ENCODE measurements at places on chromosomes 5 and 9.

DNA sequence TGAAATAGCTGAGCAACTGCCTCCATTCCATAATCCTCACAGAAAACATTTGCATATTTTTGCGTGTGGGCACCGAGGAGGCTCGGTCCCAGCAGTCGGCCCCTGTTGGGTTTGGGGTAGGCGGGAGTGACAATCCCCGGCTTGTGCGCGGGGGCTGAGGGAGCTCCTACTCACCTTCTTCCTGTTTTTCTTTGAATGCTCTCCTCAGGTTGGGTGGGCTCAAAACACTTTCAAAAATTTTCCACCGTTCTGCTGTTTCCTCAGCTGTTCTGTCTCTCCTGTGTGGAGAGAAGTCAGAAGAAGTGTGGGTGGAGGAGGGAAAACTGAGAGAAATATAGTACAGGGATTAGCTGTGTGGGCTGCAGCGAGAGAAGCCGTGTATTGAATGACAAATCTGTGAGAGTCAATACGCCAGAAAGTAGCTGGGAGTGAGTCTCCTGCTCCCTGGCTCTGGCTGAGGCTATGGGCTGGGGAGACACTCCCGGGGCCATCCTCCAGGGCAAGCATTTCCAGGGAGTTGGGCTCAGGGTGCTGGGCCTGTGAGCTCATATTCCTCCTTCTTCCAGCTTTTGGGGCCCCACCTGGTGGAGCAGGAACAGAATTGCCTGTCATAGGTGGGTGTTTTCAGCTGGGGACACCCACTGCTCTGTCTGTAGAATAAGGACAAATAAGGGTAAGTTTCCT is 84.7 kb downstream of the CMYA5 start:
- no peak for DNase-seq

DNA sequence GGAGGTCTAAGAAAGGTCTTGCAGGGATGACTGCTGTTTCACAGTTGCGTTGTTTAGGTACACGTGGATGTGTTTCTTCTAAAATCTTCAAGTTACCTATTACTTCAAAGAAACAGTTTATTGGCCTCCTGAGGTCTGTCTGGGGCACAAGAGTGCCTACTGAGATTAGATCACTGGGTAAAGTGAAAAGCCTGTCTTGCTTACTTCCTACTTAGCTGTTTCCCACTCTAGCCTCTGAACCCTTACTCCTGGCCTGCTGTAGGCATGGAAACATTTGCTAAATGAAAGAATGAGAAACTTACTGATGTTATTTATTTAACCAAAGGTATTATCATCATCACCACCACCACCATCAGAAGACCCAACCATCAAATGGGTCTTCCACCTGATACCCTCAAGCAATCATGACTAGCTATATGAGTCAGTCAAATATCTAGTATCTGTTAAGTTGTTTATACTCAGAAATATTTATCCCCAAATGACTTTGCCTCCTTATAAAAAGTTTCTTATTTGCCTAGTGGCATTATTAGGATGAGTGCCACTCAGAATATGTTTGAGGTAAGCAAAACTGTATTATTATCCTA is 92.5 kb downstream of the ELAVL2 start:
- DNase-seq = no peak

DNA sequence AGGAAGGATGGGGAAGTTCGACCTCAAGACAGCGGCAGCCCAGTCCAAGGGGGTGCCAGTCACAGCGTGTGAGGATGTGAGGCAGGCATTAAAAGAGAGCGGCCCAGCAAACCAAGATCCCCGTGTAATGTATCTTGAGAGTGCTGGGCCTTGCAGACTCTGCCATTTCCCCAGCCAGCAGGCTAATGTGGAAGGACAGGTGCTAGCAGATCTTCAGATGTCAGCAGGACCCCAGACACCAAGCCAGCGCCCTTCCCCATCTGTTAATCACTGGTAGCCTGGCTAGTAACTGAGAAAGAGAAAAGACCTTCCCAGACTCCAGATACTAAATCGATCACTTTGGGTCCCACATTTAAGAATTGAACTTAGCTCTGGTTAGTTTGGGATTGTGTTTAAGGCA is 62.2 kb downstream of the NTRK2 start:
- DNase-seq = no peak

DNA sequence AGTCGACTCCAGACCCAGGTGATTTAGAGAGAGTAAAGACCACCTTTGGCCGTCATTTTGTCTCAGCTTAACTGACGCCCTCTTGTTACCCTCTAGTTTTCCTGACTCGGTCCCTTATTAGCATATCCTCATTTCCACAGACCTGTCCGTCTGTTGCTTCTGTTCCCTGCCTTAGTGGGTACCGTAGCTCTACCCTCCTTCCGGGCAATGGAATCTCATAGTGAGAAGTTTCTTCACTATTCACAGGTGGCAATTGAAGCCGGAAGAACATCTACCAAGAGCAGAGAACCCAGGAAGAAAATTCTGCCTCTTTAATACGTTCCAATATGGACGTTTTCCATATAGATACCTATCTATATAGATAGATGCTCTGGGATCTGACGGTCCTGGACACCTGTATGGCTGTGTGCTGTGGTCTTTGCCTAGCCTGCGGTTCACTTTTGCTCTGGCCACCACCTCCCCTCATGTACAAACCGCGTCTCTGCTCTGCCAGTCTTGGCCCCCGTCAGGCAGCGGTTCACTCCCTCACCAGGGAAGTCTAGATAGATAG is 652 bp upstream of the TMEM161B start:
- DNase-seq = no peak

DNA sequence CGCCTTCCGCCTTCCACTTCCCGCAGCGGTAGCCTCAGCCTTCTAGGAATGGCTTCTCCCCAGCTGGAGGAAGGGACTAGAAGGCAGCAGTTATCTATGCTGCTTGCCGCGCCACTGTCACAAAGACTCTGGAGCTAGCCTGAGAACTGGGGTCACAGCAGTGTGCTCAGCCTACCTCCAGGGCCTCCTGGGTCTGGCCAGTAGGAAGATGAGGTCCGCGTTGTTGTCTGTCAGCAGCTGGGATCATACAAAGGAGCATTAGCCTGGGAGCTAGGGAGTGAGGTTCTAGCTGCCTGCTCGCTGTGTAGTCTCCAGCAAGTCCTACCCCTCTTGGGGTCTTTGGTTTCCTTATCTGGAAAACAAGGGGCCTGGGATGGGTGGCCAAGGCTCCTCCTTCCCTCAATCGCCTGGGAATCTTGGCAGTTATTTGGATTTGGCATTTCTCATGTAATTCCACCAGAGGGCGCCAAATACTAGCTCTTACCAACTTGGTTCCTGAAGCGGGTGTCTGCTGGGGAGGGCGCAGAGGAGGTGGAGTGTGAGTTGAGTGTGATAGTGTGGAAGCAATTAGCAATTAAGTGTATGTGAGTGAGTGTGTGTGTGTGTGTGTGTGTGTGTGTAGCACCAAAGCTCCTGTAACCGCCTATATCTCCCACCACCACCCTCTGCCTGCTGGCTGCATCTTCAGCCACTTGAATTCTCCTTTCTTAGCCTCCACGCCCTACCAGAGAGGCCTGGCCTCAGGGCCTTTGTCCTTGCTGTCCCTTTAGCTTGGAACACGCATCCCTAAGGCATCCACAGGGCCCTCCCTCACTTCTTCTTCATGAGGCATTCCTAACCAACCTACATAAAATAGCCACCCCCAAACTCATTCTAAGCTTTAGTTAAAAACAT is 97.1 kb downstream of the ENTREP1 start:
- DNase-seq = peak; percentile 50

GRCh38 chr5:104904561-104904960 is 1342.0 kb upstream of the NUDT12 start:
- DNase-seq = no peak

- DNase-seq = no peak
Measured at GRCh38 chr9:35666045-35666444, 1.1 kb upstream of the ARHGEF39 start.

- DNase-seq = no peak
Measured at GRCh38 chr5:142248853-142249462, 75.9 kb downstream of the SPRY4 start.

GRCh38 chr5:54924487-54924886 is 60.9 kb downstream of the ESM1 start:
- no peak for DNase-seq

DNA sequence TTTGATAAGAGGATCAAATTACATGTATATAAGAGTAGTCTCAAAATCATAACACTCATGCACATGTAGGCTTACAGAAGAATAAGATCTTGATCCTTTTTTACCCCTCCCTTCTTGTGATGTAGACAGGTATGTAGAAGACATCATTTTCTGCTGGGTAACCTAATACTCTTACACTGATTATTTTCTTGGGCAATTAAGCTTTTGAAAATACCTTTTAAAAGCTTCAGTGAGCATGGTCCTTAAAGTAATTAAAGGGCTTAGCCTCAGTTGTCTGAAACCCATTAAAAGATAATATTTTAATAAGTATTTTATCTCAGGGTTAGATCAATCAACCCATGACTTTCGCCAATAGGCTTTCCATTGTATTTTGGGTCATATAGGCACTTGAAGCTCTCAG is 50.6 kb downstream of the ALDH1A1 start:
- DNase-seq = no peak

DNA sequence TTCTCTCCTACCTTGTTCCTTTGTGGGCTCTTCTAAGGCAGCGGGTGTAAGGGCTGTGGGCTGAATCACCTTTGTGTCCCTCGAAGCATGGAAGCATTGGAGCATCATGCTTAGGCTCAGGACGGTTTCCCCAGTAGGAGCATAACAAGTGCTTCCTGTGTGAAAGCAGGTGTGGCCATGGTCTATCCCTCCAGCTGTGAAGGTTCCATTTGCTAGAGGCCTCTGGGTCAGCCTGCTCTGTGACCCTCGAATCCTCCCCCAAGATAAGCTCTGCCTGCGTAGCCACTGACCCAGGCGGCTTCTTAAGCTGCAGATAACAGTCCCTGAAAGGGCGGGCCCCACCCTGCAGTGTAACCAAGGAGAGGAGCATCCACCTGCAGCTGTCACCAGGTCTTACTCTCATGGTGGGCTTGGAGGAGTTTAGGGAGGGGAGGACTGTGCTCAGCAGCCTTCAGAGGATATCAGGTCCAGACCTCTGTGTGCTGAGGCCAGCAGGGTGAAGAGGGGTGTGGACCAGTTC is 8.4 kb upstream of the NDST1 start:
- DNase-seq = no peak

- DNase-seq = no peak
Measured at GRCh38 chr5:115702025-115702424, 76.2 kb upstream of the TMED7 start.

- no peak for DNase-seq
Measured at GRCh38 chr5:139422307-139422893, 16.9 kb downstream of the DNAJC18 start.

GRCh38 chr5:113524927-113525326 is 11.4 kb downstream of the YTHDC2 start:
- DNase-seq = no peak

GRCh38 chr5:74035521-74035937 is 409.5 kb downstream of the ARHGEF28 start:
- DNase-seq = no peak

- DNase-seq = peak; percentile 44
Measured at GRCh38 chr5:93621327-93621798, 38.3 kb downstream of the NR2F1 start.

GRCh38 chr9:36934478-36935065 is 99.5 kb downstream of the PAX5 start:
- no peak for DNase-seq

- no peak for DNase-seq
Measured at GRCh38 chr5:140627972-140628371, 5.0 kb downstream of the CD14 start.

GRCh38 chr5:107090506-107090905 is 580.2 kb downstream of the EFNA5 start:
- no peak for DNase-seq
